ENCODE measurements at places on chromosomes 2 and 18.

GRCh38 chr2:73187549-73187948, 14.8 kb upstream of the NOTO start:
- DNase-seq: no peak

GRCh38 chr2:217710211-217710765, 292.5 kb downstream of the TNS1 start:
- DNase-seq: no peak

GRCh38 chr2:97644023-97644717, 1.7 kb upstream of the COX5B start:
- DNase-seq: no peak

DNA sequence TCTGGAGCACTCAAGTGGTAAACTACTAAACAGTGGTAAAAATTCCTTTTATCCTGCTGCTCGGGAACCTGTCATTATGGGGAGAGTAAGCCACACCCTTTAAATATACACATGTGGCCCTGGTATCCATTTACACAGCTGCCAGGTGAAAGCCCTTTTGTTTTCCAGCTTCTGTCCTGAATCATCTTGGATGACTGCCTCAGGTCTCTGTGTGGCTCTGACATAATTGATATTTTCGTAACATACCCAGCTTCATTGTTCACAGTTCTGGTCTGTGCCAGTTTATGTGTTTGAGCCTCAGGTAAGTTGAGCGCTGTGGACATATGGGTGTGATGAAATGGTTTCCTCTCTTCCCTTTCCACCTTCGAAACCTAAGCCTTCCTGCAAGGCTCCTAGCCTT, 15.7 kb upstream of the TTC39C start:
- no peak for DNase-seq

DNA sequence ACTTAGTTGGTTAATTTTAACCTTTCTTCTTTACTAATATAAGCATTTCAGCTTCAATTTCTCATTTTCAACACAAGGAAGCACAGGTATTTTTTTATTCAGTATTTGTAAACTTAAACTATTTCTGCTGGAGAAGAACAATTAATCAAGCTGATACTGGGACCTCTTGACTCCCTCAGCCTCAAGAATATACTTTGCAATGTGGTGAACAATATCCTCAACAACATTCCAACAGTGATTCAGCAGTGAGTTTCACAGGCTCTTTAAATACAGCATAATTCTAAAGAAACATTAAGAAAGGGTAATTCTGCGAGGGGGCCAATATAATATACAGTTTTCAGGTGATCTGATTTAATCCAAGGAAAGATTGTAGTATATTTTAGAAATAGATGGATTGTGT, 10.0 kb downstream of the RAPGEF4 start:
- DNase-seq: no peak

DNA sequence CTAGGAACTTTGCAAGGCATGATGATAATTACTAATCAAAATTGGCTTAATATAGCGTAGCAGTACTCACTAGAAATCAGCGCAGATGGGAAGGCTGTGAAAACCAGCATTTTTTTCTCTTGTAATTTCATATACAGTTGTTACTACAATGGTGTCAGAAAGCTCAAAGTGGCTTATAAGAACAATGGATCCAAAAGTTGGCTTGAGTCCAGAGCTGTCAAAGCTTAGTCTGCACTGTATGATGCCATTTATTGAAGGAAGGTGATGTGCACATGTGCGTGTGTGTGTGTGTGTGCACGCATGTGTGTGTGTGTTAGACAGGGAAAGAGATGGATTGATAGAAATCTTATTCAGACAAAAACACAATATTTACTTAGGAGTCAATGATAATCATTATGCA, 341.3 kb downstream of the TGIF1 start:
- DNase-seq: no peak

DNA sequence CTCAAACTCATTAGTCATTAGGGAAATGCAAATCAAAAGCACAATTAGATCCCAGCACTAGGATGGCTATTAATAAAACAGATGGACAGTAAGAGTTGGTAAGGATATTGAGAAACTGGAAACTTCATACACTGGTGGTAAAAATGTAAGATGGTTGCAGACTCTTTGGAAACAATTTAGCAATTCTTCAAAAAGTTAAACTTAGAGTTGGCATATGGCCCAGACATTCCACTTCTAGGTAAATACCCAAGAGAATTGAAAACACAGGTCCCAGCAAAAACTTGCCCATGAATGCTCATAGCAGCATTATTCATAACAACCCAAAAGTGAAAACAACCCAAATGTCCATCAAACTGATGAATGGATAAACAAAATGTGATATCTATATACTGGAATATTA, 84.9 kb upstream of the ZFP36L2 start:
- no peak for DNase-seq

DNA sequence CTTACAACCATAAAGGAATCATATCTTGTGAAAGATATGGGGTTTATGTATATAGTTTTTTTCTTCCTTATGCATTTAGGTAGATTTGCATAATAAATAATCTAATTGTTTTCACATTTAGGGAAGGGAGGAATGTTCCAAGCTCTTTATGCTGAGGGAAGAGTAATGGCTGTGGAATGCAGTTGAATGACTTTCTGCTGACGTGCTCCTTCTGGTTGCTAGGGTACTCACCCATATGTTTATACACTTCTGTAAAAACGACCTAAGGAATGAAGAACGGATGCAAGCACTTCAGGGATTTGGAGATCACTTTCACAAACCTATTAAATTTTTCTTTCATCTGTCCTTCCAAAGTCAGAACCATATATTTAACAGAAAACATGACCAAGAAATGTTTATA, 29.2 kb upstream of the PPP4R1 start:
- no peak for DNase-seq

DNA sequence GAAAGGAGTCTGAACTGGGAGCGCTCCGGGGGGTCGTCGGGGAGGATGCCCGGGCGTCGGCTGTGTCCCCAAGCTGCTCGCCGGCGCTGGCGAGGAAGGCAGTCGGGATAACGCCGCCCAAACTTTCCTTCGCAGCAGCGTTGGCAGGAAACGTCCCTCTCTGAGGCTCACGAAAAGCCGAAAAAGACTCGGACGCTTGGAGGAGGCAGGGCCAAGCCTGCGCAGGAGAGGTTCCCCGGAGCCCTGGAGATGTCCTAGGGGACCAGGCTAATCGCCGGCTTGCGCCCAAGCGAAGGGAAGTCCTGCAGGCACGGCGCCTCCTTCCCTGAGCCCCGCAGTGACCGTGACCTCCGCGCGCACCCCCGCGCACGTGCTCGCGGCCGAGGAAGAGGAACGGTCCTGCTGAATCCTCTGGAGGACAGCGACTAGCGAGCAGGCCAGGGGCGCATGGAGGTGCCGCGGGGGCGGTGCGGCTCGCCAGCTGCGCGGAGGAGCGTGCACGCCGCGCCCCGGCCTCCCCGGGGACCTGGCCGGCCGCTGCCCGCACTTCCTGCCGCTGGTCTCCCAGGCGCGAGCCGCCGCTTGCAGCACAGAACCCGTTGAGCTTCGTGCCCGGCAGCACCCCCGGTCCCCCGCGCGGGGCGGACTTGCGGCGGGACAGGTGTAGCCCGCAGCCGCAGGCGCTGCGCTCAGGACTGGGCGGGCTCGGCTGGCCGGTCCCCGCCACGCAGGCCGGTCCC, at the start of gene SH3RF3:
Gene SH3RF3 (plus strand): TSS at position 590 of the 740 bp plus-strand sequence.
- peak; percentile 22 for DNase-seq

GRCh38 chr2:122023059-122023864, 267.8 kb downstream of the TSN start:
- DNase-seq: no peak

DNA sequence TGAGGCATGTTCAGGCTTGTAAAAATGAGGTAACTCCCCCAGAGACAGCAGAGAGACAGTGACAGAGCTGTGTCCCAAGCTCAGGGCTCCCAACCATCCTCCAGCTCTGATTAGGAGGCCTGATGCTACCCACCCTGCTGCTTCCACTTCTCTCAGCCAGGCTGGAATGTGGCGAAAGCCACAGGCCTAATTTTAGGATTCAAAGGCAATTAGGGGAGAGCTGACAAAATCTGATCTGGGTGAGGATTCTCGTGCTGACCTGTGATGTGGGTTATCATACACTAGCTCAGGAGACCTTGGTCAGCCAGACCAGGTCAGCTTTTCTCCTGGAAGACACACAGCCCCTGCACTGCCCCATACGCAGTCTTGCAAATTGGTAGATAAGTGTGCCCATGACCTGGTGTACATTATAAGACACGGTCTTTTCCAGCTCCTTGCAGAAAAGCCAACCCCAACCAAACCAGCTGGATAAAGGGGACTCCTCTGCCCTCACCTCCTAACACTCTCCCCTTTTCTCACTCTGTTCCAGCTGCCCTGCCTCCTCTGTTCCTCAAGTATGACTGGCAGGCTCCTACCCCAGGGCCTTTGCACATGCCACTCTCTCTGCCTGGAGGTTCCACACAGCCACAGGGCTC, 225.9 kb downstream of the MGAT5 start:
- no peak for DNase-seq

DNA sequence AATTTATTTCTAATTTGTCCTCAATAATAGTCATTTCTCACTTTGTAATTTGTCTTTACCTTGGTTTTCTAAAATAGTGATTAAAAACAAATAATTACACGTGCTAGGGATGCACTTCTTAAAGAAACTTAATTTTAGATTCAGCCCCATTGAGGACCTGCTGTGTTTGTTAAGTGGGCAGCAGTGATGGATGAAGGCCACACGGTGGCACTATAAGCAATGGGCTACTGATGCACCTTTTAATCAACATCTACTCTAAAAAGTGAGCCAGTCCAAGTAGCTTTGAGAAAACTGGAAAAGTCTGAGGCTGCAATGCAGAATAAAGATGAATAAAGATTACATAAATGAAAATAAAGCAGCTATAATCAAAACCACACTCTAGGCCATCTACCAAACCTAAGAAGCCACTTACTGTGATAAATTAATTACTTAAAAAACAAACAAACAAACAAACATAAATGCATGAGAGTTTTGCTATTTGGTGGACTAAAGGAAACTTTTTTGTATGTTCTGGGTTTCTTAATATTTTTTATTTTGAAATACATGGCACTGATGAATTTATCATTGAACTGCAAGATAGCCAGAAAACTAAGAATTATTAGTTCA, 89.3 kb downstream of the PDE11A start:
- DNase-seq: peak; percentile 17

- peak; percentile 21 for DNase-seq
Measured at GRCh38 chr2:176653479-176654443, 384.5 kb downstream of the MTX2 start.

Measured in stimulated activated CD4-positive, alpha-beta T cell treated with anti-CD3 and anti-CD28 coated beads, Interleukin-2, amount 100 ng/mL, for 24 hours (primary cell).